ENCODE measurements at places on chromosomes 5 and 9.

DNA sequence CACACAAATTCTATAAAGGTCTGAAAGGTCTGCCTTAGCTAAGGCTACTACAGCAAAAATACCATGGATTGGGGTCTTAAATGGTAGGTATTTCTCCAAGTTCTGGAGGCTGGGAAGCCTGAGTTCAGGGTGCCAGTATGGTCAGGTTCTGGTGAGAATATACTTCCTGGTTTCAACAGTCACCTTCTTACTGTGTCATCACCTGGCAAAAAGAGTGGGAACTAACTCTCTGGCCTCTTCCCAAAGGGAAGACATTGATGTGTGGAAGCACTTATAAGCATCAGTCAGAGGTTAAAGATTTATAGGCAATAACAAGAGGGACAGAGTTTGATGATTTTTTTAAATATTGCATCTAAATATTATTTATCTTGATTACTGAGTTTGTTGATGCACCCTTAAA is 53.0 kb downstream of the ZNF622 start:
- no peak for DNase-seq

- DNase-seq = no peak
Measured at GRCh38 chr5:180130291-180130869, 58.8 kb upstream of the RNF130 start.

DNA sequence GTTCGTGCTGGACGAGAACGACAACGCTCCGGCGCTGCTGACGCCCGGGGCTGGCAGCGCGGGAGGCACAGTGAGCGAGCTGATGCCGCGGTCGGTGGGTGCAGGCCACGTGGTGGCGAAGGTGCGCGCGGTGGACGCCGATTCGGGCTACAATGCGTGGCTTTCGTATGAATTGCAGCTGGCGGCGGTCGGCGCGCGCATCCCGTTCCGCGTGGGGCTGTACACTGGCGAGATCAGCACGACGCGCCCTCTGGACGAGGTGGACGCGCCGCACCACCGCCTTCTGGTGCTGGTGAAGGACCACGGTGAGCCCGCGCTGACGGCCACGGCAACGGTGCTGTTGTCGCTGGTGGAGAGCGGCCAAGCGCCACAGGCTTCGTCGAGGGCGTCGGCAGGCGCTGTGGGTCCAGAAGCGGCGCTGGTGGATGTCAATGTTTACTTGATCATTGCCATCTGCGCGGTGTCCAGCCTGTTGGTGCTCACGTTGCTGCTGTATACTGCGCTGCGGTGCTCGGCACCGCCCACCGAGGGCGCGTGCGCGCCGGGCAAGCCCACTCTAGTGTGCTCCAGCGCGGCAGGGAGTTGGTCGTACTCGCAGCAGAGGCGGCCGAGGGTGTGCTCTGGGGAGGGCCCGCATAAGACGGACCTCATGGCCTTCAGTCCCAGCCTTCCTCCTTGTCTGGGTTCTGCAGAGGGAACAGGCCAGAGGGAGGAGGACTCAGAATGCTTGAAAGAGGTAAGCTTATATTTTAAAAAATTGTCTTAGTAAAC is 2.2 kb downstream of the PCDHA13 start:
- DNase-seq = no peak

DNA sequence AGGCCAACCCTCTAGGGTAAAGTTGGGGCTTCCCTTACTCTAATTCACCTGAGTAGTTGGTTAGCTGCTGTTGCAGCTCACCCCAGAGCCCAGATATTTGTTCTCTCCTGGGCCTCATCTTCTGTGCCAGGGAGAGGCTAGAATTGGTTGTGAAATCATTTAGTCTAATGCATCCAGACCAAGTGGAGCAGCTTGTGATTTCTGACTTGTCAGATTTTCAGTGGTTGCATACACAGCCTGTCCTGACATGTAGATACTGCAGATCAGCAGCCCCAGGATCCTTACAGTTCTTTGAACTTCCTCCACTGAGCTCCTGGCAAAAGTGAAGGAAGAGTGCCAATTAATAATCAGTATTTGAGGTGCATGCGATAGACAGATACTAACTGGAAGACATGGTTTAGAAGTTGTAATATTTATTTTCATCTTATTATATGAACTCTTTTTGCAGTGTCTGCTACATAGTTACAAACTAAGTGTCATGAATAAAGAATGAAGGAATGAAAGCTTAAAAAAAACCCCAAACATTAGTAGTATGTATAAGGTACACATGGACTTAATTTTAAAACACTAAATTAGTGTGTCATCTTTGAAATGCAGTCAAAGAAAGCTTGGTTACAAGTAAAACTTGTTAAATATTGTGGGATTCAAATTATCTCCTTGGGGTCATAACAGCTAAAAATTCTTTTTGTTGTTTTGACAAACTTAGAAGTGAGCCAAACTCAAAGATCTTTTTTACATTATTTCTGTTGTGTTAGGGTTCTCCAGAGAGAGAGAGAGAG is 128.5 kb downstream of the VPS13A start:
- DNase-seq = peak; percentile 16

DNA sequence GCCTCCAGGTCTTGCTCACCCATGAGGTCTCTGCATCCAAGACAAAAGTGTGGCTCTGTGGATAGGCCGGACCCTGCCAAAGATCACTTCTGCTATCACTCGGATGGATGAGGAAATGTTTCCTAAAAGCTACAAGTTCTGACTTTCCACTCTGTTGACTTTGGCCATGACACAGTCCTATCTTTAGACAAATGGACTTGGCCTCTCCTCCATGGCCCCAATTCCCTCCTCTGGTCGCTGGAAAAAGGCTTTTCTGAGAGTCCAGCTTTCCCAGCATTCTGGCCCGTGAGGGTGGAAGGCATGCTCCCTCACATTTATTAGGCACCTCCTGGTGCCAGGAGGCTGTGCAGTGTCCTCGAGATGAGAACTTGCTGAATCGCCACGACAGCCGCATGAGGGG is 83.1 kb downstream of the COL27A1 start:
- no peak for DNase-seq

DNA sequence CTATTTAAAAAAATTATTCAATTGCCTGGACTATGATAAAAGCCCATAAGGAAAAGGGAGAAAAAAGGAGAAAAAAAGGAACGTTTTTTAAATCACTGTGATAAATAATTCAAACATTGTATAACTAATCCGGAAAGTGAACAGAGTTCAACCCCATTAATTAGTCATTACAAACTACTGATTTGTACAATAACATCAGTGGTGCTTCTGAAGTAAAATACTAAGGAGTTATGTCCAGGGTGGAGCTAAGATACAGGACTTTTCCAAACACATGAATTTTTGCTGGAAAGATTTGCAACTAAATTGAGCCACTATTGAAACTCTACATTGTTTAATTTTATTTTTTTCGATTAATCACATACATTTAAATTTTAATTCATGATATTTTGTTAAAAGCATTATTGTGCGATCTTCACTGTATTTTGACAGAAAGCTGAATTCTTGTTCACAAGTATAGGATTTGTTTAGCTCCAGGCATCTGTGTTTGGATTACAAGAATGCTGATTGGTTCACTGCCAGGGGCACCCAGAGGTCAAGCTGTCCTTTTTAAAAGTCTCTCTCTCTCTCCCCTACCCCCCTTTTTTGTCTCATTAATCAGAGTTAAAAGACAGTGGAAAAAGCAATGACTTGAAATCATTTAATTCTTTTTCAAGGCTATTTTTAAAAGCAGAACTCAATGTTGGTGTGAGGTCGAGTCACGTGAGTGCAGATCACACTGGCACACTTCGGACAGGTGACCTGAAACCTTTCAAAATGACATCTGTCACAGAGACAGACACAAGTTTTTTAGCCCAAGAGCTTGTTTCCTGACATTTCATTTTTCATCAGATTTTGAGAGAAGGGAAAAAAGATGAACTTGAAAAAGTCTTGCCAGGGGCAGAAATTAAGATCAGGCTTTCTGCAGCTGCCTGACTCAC is 387.3 kb downstream of the NR2F1-AS1 start:
- DNase-seq = no peak

DNA sequence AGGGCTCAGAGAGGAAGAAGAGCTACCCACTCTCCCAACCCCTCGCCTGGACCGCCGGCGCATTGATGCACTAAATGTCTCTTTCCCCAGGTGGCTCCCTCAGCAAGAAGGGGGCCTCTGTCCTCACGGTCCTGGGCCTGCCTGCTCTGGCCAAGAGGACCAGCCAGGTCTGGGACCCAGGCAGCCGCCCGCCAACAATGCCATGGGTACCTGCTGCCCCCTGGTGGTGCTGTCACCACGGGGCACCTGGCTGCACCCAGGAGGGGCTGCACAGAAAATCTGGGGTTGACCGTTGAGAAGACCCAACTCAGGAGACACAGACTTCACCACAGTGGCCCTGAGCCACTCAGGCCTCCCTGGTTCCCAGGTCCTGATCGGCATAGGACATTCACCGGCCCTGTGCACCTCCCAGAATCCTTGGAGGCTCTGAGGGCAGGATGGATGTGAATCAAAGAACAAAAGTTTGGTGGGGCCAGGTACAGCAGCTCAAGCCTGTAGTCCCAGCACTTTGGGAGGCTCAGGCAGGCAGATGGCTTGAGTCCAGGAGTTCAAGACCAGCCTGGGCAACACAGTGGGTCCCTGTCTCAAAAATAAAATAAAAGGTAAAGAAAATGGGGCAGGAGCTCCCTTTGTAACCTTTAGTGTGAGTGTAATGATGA is 2.4 kb upstream of the VAV2 start:
- no peak for DNase-seq

DNA sequence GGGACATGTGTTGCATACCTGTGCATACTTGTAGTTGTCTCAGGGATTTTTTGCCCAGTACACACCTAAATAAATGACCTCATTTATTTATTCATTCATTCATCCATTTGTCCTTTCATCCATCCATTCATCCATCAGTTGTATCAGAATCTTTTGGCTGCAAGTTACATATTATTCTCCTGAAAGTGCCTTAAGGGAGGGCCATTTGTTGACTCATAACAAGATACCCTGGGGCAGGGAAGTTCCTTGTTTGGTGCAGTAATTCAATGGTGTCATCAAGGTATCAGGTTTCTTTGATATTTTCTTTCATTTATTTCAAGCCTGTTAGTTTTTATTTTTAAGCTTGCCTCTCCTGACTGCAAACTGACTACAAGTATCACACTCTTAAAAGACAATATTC is 597.9 kb upstream of the TLE4 start:
- no peak for DNase-seq

DNA sequence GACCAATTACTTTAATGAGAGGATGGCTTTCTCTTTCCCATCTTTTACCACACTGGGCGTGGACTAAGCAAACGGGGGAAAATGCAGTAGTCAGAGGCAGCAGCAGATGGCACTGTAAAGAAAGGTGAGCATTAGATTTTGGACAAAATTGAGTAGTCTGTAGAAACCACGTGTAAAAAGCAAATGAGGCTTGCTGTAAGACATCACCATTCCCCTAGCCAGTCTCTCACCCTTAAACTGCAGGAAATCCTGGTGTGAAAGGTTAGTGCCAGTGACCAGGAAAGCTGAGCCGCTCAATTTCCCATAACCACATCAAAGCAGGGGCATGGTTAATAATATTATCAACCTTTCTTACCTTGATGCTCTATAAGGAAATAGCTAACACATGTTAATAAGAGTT is 31.8 kb downstream of the SPATA31C2 start:
- DNase-seq = no peak

- no peak for DNase-seq
Measured at GRCh38 chr5:160167624-160168165, 48.4 kb upstream of the PWWP2A start.

DNA sequence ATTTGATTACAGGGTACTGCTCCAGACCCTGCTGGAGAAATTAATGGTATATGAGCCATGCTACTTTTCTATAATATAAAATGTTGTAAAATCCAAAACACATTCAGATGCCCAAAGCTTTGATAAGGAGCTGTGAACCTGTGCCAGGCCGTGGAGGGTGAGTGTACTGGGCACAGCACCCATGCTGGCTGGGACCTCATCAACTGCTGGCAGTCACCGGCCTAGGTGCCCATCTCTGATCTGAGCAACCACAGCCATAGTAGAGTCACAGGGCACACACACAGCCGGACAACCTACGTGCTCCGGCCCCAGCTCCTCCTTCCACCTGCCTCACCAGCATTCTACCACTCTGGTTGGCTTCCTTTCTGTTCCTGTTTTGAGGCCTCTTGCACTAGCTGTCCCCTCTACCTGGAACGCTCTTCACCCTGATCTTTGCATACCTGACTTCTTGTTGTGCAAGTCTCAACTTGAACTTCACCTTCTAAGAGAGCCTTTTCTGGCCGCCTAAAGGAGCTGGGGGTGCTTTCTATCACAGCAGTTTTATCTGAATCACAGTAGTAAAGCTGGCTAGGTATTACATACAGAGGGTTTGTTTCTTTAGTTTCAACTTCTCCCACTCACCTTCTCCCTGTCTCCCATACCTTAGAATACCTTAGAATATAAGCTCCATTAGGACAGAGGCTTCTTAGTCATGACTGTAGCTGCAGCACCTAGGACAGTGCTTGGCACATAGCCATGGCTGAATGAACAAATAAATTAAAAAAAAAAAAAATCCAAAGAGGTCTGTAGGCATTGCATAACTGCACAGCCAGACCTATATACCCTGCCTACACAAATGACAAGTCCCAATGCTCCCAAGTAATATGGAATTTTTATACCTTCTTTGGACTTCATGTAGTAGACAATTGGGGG is 51.7 kb downstream of the MED27 start:
- DNase-seq = no peak

DNA sequence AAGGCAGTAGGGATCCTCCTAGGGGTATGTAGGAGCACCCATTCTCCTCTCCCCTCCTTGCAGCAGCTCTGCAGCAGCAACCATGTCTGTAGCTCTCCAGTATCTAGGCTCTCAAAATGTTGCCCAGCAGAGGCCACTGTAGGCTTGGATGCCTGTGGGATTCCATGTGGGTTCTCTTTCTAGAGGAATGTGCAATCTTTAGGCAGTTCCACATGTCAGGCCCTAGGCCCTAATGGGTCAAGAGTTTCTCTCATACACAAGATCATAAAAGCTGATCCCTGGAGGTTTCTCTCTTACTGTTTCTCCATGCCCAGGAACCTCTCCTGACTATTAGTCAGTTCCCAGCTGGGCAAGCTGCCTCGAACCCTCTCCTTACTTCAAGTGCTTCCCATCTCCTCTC is 215.8 kb downstream of the FRMD3 start:
- DNase-seq = no peak

GRCh38 chr9:5518171-5518936 is 8.0 kb downstream of the PDCD1LG2 start:
- DNase-seq = no peak

DNA sequence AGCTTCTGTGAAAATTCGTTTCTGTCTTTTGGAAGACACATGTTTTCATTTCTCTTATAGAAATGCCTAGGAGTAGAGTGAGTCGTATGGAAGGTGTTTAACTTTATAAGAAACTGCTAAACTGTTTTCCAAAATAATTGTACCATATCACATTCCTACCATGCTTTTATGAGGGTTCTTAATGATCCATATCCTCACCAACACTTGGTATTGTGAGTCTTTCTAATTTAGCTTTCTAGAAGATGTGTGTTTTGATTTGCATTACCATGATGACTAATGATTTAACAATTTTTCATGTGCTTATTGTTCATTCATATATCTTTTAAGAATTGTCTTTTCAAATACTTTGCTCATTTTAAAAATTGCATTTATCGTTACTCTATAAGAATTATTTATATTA is 223.6 kb downstream of the COMMD10 start:
- DNase-seq = no peak

GRCh38 chr5:173056783-173057061 is 570 bp downstream of the CREBRF start:
- no peak for DNase-seq

- no peak for DNase-seq
Measured at GRCh38 chr9:112556497-112557442, 70.1 kb downstream of the KIAA1958 start.

- DNase-seq = no peak
Measured at GRCh38 chr5:172004824-172005237, 1.6 kb downstream of the FBXW11 start.

All from skeletal muscle cell (primary cell).